ENCODE measurements at places on chromosomes 4 and X.
A peak's percentile ranks its signal among the peaks of the same experiment; 100 is the strongest.

- DNase-seq: no peak
These were observed 13.2 kb upstream of the IL13RA2 start for GRCh38 chrX:115030625-115031024.

- DNase-seq: no peak
These were observed 15.8 kb upstream of the NPFFR2 start for GRCh38 chr4:72016011-72016410.

GRCh38 chrX:135489542-135489941 is 30.9 kb upstream of the INTS6L start:
- no peak for DNase-seq

DNA sequence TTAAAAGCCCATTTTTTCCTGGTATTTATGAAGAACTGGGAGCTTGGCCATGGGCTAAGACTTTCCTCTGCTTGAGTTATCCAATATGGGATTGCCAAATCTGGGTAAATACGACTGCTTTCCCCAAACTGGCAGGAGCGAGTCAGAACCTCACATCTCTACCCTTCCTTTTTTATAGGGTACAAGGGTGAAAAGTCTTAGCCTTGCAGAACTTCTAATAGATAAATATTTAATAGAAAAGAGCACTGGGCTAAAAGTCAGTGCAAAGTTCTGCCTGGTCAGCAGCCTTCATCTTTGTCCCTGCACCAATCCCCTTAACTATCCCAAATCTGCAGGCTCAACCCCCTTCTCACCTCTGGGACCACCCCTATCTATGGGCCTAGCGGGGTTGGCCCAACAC is 61.6 kb upstream of the ACSL1 start:
- no peak for DNase-seq

DNA sequence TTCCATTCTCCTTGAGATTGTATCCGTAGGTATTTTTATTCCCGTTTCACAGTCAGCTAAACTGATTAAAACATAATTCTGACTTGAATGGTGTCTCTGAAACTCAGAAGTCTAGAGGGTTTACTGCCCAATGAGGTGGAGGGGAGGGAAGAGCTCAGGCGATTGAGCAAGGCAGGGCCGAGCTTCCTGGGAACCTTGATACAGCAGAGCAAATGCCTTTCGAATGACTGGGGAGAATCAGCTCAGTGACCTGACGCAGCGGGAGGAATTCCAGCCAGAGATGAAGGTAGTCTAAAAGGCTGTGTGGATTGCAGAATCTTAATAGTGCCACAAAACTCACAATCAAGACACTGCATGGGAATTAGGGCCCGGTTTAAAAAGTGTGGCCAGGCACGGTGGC is 233.6 kb downstream of the EVC2 start:
- no peak for DNase-seq

GRCh38 chrX:41452565-41453356 is 5.6 kb downstream of the NYX start:
- DNase-seq: no peak

DNA sequence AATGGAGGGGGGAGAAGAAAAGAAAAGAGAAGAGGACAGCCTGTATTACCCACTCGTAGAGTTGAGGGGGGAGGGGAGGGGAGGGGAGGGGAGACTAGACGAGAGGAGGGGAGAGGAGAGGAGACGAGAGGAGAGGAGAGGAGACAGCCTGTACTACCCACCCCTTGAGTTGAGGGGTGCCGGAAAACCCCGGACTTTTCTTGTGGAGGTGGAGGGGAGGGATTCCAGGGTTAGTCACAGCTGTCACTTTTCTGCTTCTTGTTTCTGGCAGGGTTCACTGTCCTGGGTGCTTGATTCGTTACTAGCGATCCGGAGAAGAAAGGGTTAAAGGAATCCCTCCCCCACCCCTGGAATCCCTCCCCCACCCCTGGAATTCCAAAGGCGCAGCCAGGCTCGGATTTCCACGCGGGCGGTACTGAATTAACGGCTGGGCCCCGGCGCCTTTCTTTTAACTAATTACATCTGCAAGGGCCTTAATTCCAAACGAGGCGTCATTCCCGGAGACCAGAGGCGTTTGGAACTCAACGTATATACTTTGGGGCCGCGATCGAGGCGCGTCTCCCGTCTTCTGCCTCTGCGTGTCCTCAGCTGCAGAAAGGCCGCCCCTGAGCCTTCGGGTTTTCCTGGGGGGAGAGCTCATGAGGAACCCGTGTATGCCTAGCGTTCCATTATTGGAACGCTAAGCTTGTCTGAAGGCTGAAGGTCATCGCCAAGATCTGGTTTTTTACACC is 20.1 kb upstream of the CSF2RA start:
- DNase-seq: peak; percentile 40

DNA sequence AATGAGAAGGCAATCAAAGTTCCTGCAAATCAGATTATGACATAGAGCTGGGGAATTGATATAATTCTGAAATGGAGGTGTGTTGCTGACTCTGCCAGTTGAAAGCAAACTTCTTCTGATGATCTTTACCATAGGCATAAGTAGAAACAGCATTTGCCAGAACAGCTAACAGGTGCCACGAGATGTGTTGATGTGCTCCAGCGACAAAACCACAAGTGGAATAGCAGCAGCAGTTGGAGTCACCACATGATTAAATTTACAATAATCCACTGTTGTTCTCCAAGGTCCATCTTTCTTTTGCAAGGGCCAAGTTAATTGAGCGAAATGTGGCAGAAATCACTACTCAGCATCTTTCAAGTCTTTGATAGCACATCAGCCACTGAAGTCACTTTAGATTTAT is 3.7 kb upstream of the OSTC start:
- peak; percentile 46 for DNase-seq

- DNase-seq: no peak
These were observed 135.8 kb upstream of the FRG1 start for GRCh38 chr4:189804894-189805293.

DNA sequence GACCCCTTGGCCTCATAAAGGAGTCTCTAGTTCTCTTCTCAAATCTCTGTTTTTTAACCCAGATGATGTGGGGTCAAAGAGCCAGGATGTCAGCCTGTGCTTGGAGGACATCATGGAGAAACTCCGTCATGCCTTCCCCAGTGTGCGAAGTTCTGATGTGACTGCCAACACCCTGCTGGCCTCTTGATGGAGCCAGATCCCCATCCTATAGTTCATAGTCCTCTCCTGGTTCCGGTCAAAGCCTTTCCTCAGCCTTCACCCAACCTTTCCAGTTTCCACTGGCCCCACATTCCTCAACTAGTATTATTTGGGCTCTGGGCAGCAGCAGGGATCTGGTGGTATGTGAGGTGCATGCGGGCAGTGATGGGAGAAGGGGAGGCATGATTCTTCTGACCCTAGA is 30.7 kb downstream of the TAF7L start:
- DNase-seq: no peak

DNA sequence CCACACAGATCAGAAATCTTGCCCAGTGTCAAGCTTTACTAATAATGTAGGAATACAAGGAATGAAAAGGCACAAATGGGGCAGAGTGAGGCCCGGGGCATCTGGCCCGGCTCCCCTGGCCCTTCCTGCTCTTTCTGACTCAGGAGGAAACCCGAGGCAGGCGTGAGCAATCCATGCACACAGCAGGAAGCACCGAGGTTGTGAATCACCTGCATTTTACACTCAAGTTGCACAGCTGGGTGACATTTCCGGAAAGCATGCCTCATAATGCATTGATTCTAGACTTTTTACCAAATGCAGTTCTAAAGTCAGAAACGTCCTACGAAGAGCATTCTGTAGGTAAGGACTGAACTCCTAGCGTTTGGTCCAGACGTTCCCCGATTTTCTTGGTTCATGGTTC is 38.9 kb downstream of the PRIMPOL start:
- DNase-seq: peak; percentile 23

- no peak for DNase-seq
These were observed 168.9 kb downstream of the AMELX start for GRCh38 chrX:11462136-11462535.

DNA sequence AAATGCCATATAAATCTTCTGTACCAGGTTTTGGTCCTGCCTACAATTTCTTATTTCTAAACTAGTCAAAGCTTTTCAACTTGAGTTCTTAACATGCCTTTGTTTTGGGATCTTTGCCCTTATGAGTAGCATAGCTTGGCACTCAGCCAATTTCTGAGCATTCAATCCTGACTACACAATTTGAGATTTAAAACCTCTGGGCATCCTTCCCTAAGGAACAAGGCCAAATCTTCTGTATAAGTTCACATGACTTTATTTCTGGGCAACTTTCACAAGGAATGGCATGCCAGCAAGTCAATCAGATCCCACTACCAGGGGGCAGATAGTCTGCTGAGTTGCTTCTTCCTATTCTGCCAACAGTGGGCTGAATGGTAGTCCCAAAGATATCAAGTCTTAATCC is 254.2 kb downstream of the ADAMTS3 start:
- DNase-seq: no peak

DNA sequence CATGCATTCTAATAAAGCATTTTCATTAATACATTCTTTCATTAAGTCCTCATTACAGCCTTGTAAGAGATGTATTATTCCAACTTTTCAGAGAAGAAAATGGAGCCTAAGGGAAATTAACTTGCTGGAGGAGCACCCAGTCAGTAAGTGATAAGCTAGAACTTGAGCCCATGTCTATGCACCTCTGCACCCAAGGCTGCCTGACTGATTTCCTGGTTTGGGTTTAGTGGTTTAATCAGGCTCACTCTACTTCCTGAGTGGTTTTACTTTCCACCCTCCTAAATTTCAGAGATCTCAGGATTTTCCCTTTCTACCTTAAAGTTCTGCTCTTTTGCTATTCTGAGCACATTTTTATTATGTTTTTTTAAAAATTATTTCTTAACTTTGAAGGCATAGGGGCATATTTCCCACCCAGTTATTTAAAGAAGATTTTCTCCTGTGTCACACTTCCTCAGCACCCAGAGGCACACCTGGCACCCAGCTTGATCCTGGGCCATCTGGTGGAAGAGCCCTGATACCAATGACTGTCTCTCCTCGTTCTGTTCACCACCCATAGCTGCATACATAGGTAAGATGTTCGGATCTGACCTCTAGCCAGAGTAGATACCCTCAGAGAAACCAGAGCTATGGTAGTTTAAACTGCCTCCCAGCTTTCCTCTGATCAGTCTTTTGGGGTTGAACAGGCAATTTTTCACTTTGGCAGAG is 10.4 kb downstream of the CORIN start:
- DNase-seq: peak; percentile 24

- no peak for DNase-seq
These were observed 49.9 kb downstream of the FAM114A1 start for GRCh38 chr4:38917481-38918025.

- DNase-seq: no peak
These were observed 82.5 kb downstream of the ARHGAP10 start for GRCh38 chr4:147814376-147814775.

DNA sequence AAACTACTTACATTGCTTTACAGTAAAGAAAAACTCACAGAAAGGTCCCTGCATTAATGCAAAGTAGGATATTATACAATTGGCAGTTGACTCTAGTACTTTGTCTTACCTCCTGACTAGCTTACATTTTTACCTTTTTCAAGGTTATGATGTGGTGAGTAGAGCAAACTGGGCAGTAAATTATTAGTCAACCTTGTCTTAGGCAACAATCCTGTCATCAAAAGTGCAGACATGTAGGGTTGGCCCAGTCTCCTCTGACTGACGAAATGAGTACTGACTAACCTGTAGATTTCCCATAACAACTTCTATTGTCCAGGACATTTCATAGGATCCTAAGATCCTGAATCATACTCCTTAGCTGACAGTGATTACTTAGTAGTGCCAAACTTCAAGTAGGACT is 142.0 kb upstream of the NUDT6 start:
- DNase-seq: no peak

DNA sequence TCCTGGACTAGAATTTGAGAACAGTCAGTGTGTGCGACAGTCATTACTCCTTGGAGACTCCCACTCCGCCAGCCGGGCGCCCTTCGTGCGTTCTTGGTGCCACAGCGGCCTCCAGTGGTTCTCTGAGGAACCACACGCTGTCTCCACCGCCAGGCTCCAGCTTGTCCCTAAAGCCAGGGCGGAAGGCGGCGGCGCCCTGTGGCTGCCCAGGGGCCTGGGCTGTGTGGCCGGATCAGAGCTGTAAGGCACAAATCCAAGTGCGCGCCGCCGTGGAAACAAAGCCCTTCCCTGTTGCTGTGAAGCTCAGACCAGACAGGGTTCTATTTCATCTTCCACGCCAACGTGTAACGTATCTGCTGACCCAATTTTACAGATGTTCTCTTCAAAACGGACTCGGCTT is 34.2 kb downstream of the IDS start:
- DNase-seq: peak; percentile 37

- DNase-seq: no peak
These were observed 5.4 kb upstream of the PRICKLE3 start for GRCh38 chrX:49191574-49192011.

DNA sequence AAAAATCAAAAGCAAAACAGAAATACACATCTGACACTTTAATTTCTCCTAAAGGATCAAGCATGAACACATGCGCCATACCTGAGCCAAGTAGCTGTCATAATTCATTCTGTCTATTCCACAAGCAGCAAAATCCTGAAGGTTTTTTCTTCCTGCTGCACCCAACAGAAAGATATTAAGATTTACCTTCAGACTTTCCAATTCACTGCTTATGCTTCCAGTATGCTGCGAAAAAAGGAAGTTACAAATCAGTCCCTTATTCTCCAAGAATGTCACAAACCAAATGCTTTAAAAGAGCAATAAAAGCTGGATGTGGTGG is 29.2 kb upstream of the FGFBP2 start:
- DNase-seq: no peak

- no peak for DNase-seq
These were observed 787.9 kb upstream of the GALNTL6 start for GRCh38 chr4:171025343-171025742.

GRCh38 chr4:103934178-103934789 is 214.5 kb upstream of the TACR3 start:
- no peak for DNase-seq

GRCh38 chrX:9301836-9302235 is 163.0 kb upstream of the TBL1X start:
- no peak for DNase-seq

DNA sequence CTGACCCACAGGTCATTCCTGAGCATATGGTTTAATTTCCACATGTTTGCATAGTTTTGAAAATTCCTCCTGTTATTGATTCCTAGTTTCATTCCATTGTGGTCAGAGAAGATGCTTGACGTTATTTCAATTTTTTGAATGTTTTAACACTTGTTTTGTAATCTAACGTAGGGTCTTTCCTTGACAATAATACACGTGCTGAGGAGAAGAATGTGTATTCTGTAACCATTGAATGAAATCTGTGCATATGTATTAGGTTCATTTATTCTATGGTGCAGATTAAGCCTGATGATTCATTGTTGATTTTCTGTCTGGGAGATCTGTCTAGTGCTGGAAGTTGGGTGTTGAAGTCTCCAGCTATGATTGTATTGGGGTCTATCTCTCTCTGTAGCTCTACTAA is 486.4 kb upstream of the RPS6KA3 start:
- DNase-seq: no peak

DNA sequence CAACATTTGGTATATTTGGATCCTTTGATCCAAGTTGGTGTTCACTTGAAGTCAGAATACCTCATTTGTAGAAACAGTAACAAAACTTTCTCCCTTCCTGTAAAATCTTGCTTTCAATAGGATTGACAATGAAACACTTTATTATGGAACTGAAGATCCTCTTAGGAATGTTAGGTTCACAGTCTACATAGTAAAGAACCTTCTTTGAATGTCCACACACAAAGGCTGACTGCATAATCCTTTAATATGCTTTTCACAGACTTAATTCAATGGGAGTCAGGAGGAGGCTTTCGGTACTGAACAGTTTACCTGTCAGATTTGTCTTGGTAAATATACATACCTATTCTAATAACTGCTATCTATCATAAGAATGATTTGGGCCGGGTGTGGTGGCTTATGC is 188.5 kb downstream of the SPRY1 start:
- no peak for DNase-seq

GRCh38 chr4:171875291-171875690 is 62.1 kb downstream of the GALNTL6 start:
- no peak for DNase-seq
